ENCODE measurements at places on chromosomes 16 and 17. TPM values are rescaled to one million over a fixed set of nuclear protein-coding genes. Genes with fewer than 3 reads are reported as not detected.

The CNTNAP4 gene
- total RNA-seq, result not detected

The SLC6A2 gene
- total RNA-seq, result not detected

The CFAP97D1 gene
- not detected for total RNA-seq

The OTOP3 gene
- total RNA-seq, result not detected

The CD79B gene
- 6.0 TPM for total RNA-seq

The CBFA2T3 gene
- 3.9 TPM for total RNA-seq

The OR4D1 gene
- total RNA-seq, result not detected

All from thoracic aorta (tissue), 2 donors.